ENCODE measurements at places on chromosomes 11 and 22. TPM values are rescaled to one million over a fixed set of nuclear protein-coding genes. Genes with fewer than 3 reads are reported as not detected.
A peak's percentile ranks its signal among the peaks of the same experiment; 100 is the strongest.

GRCh38 chr11:110173811-110174644 lies 80.8 kb downstream of the ZC3H12C start:
- H3K36me3 ChIP-seq = no peaks in the 10 kb centered on the region
- no peak overlapping the region for H3K27ac ChIP-seq
- peak; percentile 69 for DNase-seq
- H3K27me3 ChIP-seq = no peaks in the 10 kb centered on the region

DNA sequence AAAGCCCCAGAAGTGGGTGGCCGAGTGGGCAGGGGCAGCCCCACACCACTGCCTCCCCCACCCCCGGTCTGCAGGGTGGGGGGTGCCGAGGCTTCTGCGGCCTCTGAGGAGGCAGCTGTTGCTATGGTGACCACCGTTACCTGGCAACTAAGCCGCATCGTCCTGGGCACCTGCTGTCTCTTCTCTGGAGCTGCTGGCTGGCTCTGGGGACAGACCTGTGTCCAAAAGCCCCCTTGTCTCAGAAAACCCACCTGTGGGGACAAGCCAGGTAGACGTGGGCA lies 79.9 kb upstream of the PRR5 start:
- peaks cover 1% of the 10 kb centered on the region for H3K27me3 ChIP-seq
- no peak overlapping the region for H3K4me3 ChIP-seq
- no peak for DNase-seq
- peaks cover 4% of the 10 kb centered on the region for H3K4me1 ChIP-seq
- no peaks in the 10 kb centered on the region for H3K36me3 ChIP-seq

GRCh38 chr22:45208696-45208992 lies 32.0 kb downstream of the KIAA0930 start:
- no peak overlapping the region for H3K4me3 ChIP-seq
- H3K36me3 ChIP-seq = no peaks in the 10 kb centered on the region
- H3K4me1 ChIP-seq = peaks cover 23% of the 10 kb centered on the region

DNA sequence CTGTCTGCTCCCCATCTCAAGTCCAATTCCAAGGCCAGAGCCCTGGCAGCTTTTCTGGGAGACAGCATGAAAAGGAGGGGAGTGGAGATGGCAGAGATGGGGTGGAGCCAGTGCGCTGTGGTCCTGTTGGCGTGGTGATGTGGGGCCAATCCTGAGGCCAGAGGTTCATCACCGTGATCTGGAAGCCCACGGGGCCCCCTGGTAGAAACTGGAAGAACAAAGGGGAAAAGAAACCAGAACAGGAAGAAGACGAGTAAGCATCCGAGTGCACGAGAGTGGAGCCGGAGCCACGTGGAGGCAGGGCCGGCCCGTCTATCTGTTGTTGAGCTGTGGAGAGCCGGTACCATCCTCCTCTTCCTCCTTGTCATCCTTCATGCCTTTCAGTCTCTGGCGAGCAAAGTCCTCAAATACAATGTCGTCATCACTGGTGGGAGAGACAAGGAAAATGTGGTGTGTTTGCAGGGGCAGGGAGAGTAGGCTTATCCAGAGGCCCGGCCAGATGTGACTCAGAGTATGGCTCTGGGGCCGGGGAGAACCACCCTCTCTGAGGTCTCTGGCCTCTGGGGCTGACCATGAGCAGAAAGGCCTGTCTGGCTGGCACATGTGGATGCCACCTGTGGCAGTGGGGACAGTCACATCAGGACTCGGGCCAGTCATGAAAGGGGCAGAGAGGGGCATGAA lies 25.4 kb downstream of the TPBGL start:
- no peak for DNase-seq

SLC22A8 gene
- total RNA-seq = not detected

- H3K4me1 ChIP-seq = no peaks in the 10 kb centered on the region
- H3K27me3 ChIP-seq = no peaks in the 10 kb centered on the region
- no peak overlapping the region for H3K4me3 ChIP-seq
Observed at GRCh38 chr11:22792497-22792896, 37.1 kb downstream of the SVIP start.

All from H1 (cell line).